Neural crest cell (in vitro differentiated cells): ENCODE measurements at places on chromosomes 11 and 22.

DNA sequence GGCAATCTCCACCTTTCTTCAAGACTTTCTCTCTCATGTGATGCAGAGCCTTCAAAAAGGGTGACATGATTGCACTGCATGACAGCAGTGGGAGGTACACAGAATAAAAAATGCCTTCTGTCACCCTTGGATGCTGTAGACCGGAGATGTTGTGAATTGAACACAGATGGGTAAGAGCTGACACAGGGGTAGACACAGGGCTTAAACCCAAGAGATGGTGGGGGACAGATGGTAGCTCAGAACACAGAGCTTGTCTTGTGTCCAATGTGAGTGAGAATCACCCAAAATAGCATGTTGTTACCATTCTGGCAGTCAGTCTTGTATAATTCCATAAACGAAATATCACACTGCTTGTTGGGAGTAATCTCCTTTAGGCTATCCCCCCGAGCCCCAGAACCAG lies 69.9 kb downstream of the JRKL start:
- DNase-seq, result no peak

DNA sequence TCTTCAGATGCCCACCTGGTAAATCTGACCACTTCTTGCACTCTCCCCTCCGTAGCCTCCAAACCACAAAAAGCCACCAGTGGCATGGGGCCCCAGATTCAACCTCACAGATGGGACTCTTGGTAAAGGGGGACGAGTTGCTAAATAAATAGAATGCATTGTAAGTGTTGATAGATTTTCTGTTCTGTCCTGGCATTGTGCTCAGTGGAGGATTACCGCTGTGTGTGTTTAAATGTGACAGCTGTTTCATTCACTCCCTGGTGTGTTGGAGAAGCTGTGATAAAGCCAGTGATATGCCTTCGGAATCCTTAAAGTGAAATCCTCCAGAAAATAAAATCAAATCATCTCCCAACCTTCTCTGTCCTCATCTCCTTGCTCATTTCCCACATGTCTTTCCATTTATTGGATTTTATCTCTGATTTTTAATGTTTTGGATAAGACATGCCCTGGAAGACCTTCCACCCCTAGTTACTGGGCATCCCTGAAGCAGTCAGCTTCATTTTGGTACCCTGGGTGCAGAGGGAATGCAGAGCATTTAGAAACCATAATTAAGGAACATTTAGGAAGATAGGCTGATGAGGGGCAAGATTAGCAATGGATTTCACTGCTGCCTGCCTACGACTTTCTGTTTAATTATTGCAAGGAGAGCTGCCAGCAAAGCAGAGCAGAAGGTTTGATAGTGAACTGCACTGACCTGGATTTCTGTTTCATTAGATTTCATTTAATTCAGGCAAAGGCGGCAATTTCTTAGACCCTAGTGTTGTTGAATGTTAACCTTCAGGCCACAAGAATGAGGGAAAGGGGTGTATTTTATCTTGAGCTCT lies 460.9 kb upstream of the KIRREL3 start:
- no peak for DNase-seq

GRCh38 chr11:7555052-7555699 lies 41.4 kb downstream of the PPFIBP2 start:
- DNase-seq, result no peak

DNA sequence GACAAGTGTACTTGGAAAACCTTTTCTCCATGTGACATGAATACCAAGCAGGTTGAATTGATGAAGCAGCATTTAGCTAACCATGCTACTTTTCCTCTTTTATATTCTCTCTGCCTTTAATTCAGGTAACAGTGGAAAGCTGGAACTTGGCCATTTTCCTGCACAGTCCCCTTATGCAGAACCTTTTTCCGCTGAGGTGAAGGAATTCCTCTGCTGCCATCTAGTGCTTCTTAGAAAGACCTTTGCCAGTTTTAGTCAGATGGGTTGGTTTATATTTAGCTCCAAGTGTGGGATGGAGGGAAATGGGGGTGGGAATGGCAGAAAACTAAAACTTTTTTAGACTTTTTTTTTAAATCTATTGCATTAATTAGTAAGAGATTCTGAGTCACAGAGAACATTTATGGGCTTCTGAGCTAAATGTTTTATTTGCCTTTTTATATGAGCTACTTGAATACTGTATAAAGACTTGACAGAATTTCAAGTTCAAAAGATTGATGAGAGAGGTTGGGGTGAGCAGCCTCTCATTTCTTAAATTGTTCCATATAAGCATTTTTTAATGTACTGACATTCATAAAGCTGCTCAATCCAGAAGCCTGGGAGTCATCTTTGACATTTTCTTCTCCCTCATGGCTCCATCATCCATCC lies 153.9 kb upstream of the ZC3H12C start:
- DNase-seq, result no peak

DNA sequence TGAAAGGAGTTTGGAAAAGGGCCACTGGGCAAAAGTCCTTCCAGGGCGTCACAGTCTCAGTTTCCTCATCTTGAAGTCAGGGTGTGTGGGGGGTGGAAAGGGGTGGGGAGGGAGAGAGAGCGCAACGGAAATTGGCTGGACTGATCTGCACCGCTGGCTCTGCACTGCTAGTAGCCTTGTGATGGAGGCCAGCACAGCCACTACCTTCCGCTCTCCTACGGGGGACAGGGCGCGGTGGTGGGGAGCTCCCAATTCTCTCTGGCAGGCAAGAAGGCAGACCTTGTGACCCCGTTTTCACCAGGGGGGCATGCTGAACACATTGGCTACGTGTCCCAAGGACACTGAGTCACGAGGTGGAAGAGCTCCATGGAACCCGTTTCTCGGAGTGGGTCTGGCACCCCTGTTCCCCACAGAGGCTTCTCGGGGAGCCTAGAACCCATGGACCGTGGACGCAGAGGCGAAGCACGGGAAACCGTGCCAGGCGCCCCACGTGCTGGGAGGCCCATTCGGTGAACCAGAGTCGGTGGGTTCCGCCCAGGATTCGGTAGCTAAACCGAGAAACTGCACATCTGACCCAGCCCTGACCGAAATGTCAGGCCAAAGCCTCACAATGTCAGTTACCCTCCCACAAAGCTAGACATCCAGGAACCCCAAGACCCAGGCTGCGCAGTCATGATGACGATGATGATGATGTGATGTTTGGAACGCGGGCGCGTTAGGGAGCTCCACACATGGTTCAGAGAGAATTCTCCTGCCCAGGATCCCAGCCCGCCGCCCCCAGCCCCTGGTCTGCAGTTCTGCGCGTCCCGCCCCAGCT lies 28.3 kb upstream of the WNT11 start:
- peak; percentile 27 for DNase-seq
